ENCODE measurements at places on chromosomes 13 and 19.
A peak's percentile ranks its signal among the peaks of the same experiment; 100 is the strongest.

DNA sequence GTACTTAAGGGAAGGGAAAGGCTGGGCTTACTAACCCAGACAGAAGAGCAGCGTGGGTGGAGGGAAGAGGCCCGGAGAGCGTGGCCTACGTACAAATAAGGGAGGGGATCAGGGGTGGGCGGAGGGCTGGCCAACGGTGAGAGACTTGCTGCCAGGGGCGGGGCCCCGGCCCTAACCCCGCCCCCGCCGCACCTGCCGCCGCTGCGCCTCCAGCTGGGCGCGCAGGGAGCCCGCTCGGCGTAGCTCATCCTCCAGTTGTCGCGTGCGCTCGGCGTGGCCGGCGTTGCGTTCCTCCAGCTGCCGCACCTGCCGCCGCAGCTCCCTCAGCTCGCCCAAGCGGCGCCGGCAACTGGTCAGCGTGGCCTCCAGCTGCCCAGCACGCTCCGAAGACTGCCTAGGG, 5.7 kb downstream of the HOOK2 start:
- peak; percentile 52 for DNase-seq

- no peak for DNase-seq
These were observed 1.8 kb upstream of the PLK5 start for GRCh38 chr19:1522061-1522460.

GRCh38 chr19:10379880-10380312, 476 bp downstream of the TYK2 start:
- DNase-seq, result no peak

- peak; percentile 21 for DNase-seq
These were observed 22.1 kb upstream of the POMP start for GRCh38 chr13:28636677-28637317.

- DNase-seq, result no peak
These were observed 208.1 kb downstream of the RBM26 start for GRCh38 chr13:79197933-79198332.

GRCh38 chr13:114219392-114219791, 15.3 kb upstream of the CDC16 start:
- no peak for DNase-seq

GRCh38 chr13:113305208-113305607, 8.2 kb downstream of the LAMP1 start:
- DNase-seq, result no peak

DNA sequence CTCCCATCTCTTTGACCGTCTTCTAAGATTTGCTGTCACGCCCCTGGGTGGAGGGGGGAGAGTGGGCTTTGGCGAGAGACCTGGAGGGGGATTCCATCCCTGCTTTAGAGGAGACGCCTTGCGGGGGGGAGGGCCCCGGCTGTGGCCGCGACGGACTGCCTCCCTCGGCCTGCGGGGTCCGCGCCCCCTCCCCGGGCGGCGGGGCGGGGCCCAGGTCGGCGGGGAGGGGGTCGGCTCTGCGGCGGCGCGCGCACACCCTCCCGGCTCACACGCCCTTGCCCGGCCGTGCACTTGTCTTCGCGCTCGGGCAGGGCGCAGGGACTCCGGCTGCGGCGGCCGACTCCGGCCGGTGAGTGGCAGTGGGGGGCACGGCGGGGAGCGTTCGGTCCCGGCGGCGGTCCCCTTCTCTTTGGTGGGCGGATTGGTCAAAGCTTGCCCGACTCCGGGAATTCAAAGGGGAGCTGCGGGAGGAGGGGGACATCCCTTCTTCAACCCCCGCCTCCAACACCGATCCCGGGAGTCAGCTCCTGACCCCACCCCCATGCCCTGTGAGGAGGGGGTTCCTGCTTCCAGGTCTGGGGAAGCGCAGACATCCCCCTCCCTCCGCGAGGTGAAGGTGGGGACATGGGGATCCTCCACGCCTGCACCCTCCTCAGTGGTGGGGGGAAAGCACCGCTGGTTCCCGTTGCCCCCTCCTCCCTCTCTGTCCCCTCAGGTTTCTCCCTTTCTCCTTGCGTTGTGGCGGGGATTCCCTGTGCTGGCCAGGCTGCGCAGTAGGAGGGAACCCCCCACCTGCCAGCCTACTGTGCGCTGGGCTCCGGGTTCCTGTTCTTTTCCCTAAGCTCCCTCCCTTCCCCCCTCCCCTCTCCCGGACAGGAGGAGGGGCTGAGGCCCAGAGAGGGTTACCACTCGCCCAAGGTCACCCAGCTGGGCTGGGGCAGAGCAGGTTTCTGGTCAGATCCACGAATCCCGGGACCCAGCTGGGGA, 14.6 kb upstream of the KCNN1 start:
- DNase-seq, result peak; percentile 16

- no peak for DNase-seq
These were observed 91.4 kb upstream of the SLC10A2 start for GRCh38 chr13:103157434-103158145.

DNA sequence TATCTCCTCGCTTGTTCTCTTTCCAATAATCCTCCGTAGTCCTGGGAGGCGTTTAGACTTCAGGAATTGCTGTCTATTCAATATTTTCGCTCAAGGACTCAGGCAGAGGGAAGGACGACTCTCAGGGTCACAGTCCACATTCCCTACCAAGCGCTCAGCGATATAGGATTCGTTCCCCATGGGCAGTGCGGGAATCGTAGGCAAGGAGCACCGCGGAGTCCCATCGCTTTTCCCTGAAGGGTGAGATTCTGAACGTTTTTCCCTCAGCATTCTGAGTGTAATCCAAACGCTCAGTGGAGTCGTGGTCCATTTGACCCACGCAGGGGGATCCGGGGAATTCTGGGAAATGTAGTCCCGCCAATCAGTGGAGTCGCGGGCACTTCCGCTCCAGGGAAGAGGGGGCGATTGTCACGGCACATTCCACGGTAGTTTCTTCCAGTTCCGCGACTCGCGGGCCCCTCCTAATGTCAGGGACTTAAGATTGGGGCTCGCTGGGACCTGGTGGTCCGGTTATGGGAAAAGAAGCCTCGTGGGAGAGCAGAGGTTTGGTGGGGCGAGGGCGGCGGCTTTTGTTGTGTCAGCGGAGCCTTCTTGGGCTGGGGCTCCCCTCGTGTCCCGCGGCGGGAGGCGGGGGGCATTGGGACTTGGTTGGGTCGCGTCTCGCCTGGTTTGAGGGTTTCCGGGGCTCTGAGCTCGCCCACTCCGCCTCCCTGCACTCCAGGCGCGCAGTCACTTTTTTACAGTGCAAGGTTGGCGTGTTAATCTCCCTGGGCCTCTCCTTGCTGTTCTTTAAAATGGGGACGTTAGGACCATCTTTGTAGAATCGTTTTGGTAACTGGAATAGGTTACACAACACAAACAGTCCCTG, at the start of gene ZNF234:
ZNF234 (plus strand) TSS at position 364 of the 868 bp plus-strand sequence. CDS start 3,079 bp downstream, outside the sequence.
- DNase-seq, result peak; percentile 46

DNA sequence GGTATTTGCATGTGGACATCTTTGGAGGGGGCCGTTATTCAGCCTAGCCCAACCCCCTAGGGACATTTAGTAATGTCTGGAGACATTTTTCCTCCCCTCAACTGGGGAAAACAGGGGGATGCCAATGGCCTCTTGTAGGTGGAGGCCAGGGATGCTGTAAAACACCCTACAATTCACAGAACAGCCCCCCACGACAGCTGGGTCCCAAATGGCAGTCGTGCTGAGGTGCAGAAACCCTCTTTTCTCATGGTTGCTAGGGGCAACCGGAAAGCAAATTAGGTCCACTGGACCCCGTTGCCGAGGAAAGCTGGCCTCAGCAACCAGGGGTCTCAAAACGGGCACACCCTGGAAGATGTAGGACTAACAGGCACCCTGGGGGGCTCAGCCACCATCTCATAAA, 14.6 kb downstream of the TMEM150B start:
- no peak for DNase-seq

DNA sequence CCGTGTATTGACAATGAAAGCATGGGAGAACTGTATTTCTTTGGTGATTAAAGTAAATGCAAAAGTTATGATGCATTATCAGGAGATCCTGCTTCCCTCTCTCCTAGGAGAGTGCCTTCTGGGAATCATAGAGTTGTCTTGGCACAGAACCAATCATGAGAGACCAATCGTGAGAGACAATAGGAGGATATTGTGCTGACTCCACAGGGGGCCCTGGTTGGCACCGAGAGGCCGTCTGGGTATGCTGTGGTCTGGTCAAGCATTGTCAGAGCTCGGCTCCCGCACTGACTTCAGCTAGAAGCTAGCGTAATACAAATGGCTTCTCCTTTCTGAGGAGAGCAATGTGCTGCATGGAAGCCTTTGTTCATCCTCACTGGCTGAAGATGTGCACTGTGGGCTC, 131.5 kb upstream of the GJB6 start:
- DNase-seq, result no peak

DNA sequence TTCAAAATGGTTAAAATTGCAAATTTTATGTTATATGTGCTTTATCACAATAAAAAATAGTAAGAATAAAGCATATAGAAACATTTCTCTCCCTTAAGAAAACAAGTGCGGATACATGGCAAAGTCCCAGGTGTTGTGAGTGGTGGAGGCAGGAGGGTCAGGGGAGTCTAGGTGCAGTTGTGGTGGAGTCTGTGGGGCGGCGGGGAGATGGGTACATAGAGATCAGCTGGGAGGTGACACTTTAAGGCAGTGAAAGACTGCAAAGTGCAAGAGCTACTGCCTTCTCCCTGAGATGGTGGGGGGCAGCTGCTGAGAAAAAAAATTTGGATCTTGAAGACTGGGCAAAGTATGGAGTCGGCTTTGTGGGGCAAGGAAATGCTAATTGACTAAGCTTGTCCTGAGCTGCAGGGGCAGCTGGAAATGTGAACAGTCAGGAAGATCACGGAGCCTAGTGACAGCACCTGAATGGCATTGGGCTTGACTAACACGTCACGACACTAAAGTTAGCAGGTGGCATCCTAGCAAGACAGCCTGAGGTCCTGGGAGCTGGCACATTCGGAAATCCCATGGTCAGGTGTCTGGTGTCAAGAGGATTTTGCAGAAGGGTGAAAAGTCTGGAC, 72.9 kb upstream of the IRS2 start:
- no peak for DNase-seq

- DNase-seq, result no peak
These were observed 242.4 kb downstream of the RGCC start for GRCh38 chr13:41699759-41700158.

DNA sequence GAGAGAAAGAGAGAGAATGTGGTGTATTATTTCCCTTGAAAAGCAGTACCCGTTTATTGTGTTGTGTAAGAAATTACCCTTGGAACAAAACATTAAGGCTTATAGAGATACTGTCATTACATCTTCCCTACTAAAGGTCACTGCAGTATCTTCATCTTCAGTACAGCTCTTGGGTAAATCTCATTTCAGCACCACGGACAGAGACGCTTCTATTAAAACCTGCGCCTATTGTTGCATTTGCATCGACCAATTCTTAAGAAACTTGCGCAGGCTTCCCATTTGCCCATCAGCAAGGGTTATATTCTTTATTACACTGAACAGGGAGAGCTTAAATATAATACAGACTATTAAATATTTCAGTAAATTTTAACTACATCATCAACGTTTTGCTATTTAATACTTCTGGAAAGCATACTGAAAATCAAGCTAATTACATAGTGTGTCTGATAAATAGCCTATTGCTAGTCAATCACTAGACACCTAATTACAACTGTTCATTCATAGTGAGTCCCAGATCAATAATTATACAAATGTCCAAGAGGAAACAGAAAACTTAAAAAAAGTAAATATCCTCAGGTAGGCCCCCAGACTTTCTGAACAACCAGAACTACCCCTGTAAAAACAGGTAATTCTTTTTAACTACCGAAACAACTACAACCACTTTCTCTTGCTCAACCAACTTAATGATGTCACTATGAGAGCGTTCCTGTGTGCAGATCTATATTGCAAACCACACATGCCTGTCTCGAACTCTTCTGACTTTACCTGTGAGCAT, 350.6 kb downstream of the LIG4 start:
- DNase-seq, result no peak

DNA sequence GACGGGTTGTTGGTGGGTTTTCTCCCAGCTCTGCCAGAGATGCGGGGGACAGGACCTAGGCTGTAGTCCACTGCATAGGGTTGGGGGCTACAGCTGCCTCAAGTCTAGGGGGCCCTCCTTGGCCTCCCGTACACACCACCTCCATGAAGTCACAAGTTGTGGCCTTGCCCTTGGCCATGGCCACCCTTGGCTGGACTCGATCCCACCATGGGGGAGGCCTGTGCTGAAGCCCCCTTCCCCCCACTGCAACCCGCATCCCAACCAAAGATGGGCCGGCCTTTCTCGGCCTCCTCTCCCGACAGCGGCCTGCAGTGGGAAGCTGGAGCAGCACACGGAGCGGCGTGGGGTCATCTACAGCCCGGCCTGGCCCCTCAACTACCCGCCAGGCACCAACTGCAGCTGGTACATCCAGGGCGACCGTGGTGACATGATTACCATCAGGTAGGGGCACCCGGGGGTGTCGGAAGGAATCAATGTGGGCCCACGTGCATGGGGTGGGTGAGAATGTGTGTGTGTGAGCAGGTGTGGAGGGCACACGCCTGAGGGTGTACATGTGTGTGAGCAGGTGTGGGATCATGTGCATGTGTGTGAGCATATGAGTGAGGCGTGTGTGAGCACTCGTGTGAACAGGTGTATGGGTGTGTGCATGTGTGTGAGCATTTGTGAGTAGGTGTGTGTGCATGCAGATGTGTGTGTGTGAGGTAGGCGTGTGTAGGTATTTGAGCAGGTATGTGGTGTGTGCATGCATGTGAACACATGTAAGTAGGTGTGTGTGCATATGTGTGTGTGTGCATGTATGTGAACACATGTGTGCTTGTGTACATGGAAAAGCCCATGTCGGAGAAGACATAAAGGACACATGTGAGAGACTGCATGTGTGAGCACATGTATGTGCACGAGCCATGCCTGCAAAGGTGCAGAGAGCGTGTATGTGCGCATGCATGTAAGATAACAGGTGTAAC, 8.7 kb downstream of the LRP3 start:
- no peak for DNase-seq

DNA sequence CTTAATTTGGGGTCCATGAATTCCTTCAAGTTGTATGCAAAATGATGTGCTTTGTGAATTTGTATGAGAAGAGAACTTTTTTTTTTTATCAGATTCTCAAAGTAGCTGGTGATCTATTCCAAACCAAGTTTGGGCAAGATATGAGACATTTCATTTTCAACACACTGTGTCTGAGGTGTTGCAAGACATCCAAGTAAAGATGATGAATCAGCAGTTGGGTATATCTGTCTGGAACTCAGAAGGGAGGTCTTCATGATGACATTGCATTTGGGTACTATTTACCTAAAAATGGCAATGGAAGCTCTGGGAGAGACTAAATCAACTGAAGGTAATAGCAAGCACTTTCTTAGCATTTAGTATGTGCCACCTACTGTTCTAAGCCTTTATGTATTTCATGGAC, 2.8 kb downstream of the FAM124A start:
- DNase-seq, result no peak

DNA sequence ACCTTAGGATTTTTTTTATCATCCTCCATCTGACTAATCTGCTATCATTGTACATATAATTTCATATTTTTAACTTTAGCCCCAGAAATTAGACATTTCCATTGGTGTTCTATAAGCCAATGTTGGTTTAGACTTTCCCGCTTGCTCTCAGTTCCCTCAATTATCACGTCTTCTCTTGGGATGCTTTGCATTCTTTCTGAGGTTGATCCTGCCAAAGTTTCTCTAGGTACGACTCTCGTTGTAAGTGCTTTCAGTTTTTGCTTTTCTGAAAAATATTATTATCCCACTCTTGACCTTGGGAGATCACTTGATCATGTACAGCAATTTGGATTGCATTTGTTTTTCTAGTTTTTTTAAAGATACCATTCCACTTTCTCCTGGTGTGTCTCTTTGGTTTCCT, 270.2 kb downstream of the IRS2 start:
- no peak for DNase-seq
